ENCODE measurements at places on chromosomes 4 and X. TPM values are rescaled to one million over a fixed set of nuclear protein-coding genes. Genes with fewer than 3 reads are reported as not detected.

DNA sequence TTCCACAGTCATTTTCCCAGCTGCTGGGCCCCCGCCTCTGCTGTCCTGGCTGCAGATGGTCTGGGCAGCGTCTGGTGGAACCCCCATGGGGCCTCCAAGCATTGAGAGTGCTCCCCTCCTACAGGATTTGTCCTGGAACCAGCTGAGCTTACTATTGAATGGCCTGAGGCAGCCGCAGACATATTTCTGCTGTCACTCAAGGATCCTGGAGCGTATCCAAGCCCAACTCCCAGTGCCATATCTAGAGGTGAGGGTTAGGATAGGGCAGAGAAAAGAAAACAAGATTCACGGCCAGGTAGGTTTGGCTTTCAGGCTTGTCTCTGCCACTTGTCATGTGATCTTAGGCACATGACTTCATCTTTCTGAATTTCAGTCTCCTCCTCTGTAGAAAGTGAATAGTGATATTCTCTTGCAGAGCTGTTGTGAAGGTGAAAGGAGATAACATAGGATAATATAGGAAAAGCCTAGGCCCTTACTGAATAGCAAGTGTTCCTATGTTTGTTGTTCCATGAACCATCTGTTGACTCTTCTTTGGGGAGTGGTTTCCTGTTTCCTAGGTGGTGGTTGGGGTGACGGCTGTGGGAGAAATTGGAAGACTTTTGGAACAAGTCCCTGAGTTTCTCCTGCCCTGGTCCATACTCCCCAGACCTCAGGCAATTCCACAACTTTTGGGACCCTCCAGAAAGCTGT lies 52.3 kb downstream of the SEPSECS start:
- H3K27ac ChIP-seq, result no peak overlapping the region
- no peaks in the 10 kb centered on the region for H3K4me1 ChIP-seq
- peaks cover 32% of the 10 kb centered on the region for H3K27me3 ChIP-seq
- DNase-seq, result no peak
- H3K4me3 ChIP-seq, result no peak overlapping the region
- no peaks in the 10 kb centered on the region for H3K36me3 ChIP-seq

- peaks cover 26% of the 10 kb centered on the region for H3K4me1 ChIP-seq
- H3K27ac ChIP-seq, result peak overlapping the region; percentile 78
- no peaks in the 10 kb centered on the region for H3K36me3 ChIP-seq
- no peaks in the 10 kb centered on the region for H3K27me3 ChIP-seq
- H3K4me3 ChIP-seq, result no peak overlapping the region
Observed at GRCh38 chrX:65601530-65602220, 65.8 kb upstream of the MSN start.

DNA sequence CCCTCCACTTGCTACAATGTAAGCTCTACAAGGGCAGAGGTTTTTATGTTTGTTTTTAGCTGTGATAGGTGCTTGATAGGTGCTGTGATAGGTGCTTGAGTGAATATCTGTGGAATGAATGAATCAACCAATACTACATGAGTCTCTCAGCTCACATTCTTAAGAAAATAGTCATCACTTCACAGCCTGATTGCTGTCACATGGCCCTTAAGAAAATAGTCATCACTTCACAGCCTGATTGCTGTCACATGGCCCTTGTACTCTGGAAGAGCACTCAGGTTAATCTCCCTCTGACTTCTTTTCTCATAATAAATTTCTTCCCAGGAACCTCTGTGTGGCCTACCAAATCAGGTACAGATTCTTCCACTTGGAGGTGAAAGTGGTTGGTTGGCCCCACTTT lies 335.2 kb downstream of the TENM3 start:
- peak; percentile 64 for DNase-seq
- H3K36me3 ChIP-seq, result no peaks in the 10 kb centered on the region
- no peak overlapping the region for H3K4me3 ChIP-seq
- no peaks in the 10 kb centered on the region for H3K27me3 ChIP-seq
- H3K4me1 ChIP-seq, result no peaks in the 10 kb centered on the region

- peak overlapping the region; percentile 54 for H3K27ac ChIP-seq
- H3K4me1 ChIP-seq, result peaks cover 16% of the 10 kb centered on the region
- H3K4me3 ChIP-seq, result no peak overlapping the region
- H3K36me3 ChIP-seq, result no peaks in the 10 kb centered on the region
- H3K27me3 ChIP-seq, result no peaks in the 10 kb centered on the region
Observed at GRCh38 chrX:45824471-45824870, 623.8 kb upstream of the DIPK2B start.

The TMEM35A gene
- polyA plus RNA-seq, result 0.37 TPM

The DRD5 gene
- not detected for polyA plus RNA-seq

- H3K36me3 ChIP-seq, result no peaks in the 10 kb centered on the region
- no peak for DNase-seq
- no peaks in the 10 kb centered on the region for H3K27me3 ChIP-seq
- H3K4me1 ChIP-seq, result no peaks in the 10 kb centered on the region
Observed at GRCh38 chrX:143623657-143624056, 12.2 kb downstream of the SLITRK4 start.

The RNF175 gene
- not detected for polyA plus RNA-seq

GRCh38 chr4:184457535-184458249 lies 16.7 kb downstream of the IRF2 start:
- H3K4me1 ChIP-seq, result peaks cover 46% of the 10 kb centered on the region
- H3K4me3 ChIP-seq, result no peak overlapping the region
- peak; percentile 69 for DNase-seq

The CRMP1 gene
- polyA plus RNA-seq, result 1.6 TPM

The FAM47E gene
- polyA plus RNA-seq, result not detected

DNA sequence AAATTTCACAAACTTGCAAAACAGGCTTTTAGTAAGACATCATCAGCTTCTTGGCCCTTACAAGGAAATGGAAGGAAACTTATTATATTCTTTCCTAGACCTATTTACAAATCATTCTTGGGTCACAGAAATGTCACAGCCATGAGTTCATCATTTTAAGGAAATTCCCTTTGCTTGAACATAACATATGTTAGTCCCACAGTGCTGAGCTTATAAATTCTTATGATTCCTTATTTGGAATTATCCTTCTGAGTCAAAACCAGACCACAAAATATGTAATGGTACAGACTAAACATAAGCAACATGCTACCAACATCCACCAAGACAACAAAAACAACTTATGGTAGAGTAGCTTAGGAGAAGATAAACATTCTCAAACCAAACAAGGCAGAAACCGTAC lies 236.9 kb upstream of the CTSO start:
- H3K27ac ChIP-seq, result no peak overlapping the region
- peaks cover 10% of the 10 kb centered on the region for H3K4me1 ChIP-seq
- H3K36me3 ChIP-seq, result no peaks in the 10 kb centered on the region
- DNase-seq, result peak; percentile 52

The ARSD gene
- 9.2 TPM for polyA plus RNA-seq

DNA sequence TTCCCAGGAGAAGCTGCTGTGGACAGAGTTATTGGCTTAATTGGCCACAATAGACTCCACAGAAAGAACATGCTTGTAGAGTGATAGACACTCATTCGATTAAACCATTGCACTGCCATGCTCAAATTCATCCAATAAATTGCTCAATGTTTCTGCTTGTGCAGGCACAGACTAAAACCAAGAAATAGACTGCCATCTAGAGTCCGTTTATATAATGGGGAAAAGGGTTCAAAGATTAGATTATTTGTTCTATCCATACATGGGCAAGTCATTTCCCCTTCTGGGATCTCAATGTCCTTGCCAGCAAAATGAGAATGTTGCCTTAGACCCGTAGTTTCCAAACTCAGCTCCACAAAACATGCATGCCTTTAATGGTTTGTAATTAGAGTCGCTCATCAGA lies 8.7 kb downstream of the SMIM10 start:
- H3K4me1 ChIP-seq, result peaks cover 16% of the 10 kb centered on the region
- no peak overlapping the region for H3K4me3 ChIP-seq
- peak; percentile 61 for DNase-seq
- no peak overlapping the region for H3K27ac ChIP-seq

The FAM133A gene
- 0.08 TPM for polyA plus RNA-seq

The NAA15 gene
- polyA plus RNA-seq, result 32.3 TPM

- no peaks in the 10 kb centered on the region for H3K27me3 ChIP-seq
- no peak overlapping the region for H3K27ac ChIP-seq
- no peaks in the 10 kb centered on the region for H3K36me3 ChIP-seq
- H3K4me1 ChIP-seq, result no peaks in the 10 kb centered on the region
- DNase-seq, result no peak
Observed at GRCh38 chr4:116942315-116942714, 143.1 kb downstream of the TRAM1L1 start.

GRCh38 chrX:42996861-42997260 lies 218.9 kb upstream of the PPP1R2C start:
- no peaks in the 10 kb centered on the region for H3K27me3 ChIP-seq
- DNase-seq, result no peak
- no peaks in the 10 kb centered on the region for H3K36me3 ChIP-seq

DNA sequence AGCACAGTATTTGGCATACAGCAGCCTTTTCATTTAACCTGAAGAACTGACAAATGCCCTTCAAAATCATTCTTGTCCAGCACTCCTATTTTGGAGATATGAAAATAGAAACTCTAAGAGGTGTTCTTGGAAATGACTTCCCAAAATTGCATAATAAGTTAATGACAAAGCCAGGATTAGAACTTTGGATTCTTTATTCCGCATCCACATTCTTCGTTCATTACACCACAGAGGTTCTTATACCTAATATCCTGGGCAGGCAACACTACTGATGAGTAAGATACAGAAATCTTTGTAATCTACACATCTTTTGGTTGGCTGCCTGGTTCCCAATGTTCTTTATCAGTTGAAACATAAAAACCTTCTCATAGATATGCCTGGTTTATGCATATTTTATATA lies 5.9 kb downstream of the COL25A1 start:
- H3K27ac ChIP-seq, result no peak overlapping the region
- 0 out of 2 replicates have a peak, but pooled peaks cover 6% of the 10 kb centered on the region for H3K4me1 ChIP-seq
- H3K27me3 ChIP-seq, result peaks cover 24% of the 10 kb centered on the region

DNA sequence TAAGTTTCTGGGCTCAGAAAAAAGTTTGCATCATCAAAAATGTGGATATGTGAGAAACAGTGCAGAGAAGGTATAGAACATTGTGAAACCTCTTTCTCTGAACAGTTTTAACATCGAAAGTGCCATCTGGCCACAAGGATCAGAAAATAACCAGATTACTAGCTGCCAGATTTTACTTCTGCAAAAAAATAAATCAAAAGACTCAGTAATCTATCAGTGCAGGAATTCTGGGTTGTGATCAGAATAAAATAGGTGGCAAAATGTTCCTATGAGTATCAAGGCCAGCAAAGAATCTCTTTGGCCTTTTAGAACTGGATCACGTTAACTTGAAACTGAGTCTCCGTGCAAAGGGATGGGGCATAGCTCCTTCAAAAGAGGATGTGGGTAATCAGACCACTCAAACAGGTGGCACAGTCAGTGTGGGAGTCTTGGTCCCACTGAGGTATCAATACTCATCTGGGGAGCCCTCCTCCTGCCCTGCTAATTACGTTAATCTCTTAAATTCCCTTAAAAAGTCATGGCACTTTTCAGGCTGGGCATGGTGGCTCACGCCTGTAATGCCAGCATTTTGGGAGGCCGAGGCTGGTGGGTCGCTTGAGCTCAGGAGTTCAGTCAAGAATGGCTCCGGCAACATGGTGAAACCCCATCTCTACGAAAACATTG lies 26.7 kb upstream of the RBM47 start:
- H3K4me3 ChIP-seq, result no peak overlapping the region
- no peaks in the 10 kb centered on the region for H3K36me3 ChIP-seq
- H3K27me3 ChIP-seq, result no peaks in the 10 kb centered on the region

GRCh38 chr4:1329408-1330371 lies 17.3 kb upstream of the UVSSA start:
- H3K4me3 ChIP-seq, result no peak overlapping the region
- no peaks in the 10 kb centered on the region for H3K27me3 ChIP-seq
- H3K27ac ChIP-seq, result no peak overlapping the region
- H3K4me1 ChIP-seq, result no peaks in the 10 kb centered on the region
- DNase-seq, result peak; percentile 17

- H3K4me3 ChIP-seq, result no peak overlapping the region
- H3K36me3 ChIP-seq, result no peaks in the 10 kb centered on the region
- H3K4me1 ChIP-seq, result no peaks in the 10 kb centered on the region
- H3K27me3 ChIP-seq, result no peaks in the 10 kb centered on the region
Observed at GRCh38 chrX:1444561-1445500, 7.9 kb downstream of the ASMTL start.

- no peak for DNase-seq
- no peaks in the 10 kb centered on the region for H3K36me3 ChIP-seq
- H3K27ac ChIP-seq, result 0 out of 2 replicates have a peak overlapping the region, but pooled peaks have one; percentile 75
- H3K4me3 ChIP-seq, result no peak overlapping the region
Observed at GRCh38 chr4:24771241-24771640, 24.1 kb upstream of the SOD3 start.

DNA sequence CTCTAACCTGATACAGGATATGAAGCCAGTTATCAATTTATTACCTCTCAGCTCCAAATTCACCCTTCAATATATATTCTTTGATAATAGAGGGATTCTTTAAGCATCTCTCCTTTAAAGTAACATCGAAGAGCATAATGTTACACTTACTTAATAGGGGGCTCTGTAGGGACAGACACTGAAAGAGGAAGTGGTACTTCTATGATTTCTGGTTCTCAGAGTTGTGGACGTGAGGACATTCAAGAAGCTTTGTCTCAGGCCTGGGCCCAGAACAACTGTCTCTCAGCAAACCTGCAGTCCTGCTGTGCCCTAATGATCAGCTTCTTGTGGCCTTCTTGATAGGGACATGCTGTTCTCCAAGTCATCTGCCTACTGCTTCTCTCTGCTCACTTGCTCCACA lies 4.2 kb upstream of the ZXDB start:
- H3K4me1 ChIP-seq, result peaks cover 7% of the 10 kb centered on the region
- no peaks in the 10 kb centered on the region for H3K36me3 ChIP-seq
- H3K4me3 ChIP-seq, result no peak overlapping the region
- DNase-seq, result no peak
- no peaks in the 10 kb centered on the region for H3K27me3 ChIP-seq
- H3K27ac ChIP-seq, result no peak overlapping the region

The SMIM31 gene
- not detected for polyA plus RNA-seq

GRCh38 chrX:125405339-125405738 lies 85.7 kb downstream of the TEX13C start:
- no peak overlapping the region for H3K27ac ChIP-seq
- no peak overlapping the region for H3K4me3 ChIP-seq
- no peaks in the 10 kb centered on the region for H3K27me3 ChIP-seq
- no peak for DNase-seq

GRCh38 chr4:126851391-126851790 lies 781.4 kb upstream of the INTU start:
- peak; percentile 31 for DNase-seq
- no peak overlapping the region for H3K4me3 ChIP-seq
- no peaks in the 10 kb centered on the region for H3K36me3 ChIP-seq
- peak overlapping the region; percentile 29 for H3K27ac ChIP-seq

The NXF2 gene
- polyA plus RNA-seq, result not detected

The ENAM gene
- not detected for polyA plus RNA-seq

DNA sequence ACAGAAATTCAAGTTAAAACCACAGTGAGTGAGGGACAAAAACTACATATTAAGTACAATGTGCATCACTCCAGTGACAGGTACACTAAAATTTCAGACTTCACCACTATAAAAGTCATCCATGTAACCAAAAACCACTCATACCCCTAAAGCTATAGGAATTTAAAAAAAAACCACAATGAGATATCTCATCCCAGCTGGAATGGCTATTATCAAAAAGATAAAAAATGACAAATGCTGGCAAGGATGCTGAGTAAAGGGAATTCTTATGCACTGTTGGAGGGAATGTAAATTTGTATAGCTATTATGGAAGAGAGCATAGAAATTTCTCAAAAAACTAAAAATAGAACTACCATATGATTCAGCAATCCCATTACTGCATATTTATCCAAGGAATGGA lies 171.1 kb downstream of the HHIP start:
- no peak overlapping the region for H3K4me3 ChIP-seq
- no peak for DNase-seq
- H3K27ac ChIP-seq, result no peak overlapping the region
- H3K4me1 ChIP-seq, result 0 out of 2 replicates have a peak, but pooled peaks cover 10% of the 10 kb centered on the region

GRCh38 chr4:13547485-13548041 lies 3.3 kb upstream of the NKX3-2 start:
- H3K36me3 ChIP-seq, result no peaks in the 10 kb centered on the region
- H3K27ac ChIP-seq, result no peak overlapping the region
- H3K4me3 ChIP-seq, result peak overlapping the region; percentile 43
- DNase-seq, result no peak
- no peaks in the 10 kb centered on the region for H3K4me1 ChIP-seq

All from GM23248 (cell line).